ENCODE measurements at places on chromosomes 1 and 21. TPM values are rescaled to one million over a fixed set of nuclear protein-coding genes. Genes with fewer than 3 reads are reported as not detected.

DNA sequence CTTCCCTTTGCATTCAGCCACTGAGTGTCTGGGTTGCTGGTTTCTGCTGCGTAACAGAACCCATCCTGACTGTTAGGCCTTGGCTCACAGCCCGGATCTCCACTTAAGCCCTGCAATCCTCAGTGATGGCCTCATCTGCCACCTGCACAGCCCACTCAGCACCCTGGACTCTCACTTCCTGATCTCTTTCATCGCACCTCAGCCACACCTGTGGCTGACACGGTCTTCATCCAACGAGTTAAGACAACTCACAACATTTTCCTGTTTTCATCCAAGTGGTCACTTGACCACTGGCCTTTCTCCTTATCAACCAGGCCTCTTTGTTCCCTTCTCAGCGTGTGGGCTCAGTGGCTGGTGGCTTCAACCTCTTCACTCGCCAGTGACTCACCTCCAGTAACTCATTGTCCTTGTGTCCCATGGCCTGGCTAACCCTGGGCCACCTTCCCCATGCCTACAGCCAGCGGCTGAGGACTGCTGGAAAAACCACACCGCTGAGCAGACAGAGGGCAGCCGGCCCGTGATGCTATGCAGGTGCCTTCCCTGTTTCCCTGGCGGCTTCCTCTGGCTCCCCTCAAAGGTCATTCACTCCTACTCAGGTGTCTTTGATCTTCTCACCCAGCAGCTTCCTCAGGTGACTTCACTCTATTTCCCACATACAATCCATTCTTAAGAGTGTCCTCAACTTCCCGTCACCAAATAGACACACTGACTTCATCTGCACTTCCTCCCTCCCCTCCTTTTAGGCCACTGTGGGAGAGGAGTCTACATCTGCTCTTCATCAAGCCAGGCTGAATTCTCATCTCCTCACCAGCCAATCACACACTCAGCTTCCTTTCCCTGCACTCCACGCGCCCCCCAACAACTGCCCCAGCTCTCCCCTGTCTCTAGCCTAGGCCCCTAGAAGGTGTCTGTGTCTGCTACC is 19.9 kb upstream of the EDN2 start:
- DNase-seq: peak; percentile 97

DNA sequence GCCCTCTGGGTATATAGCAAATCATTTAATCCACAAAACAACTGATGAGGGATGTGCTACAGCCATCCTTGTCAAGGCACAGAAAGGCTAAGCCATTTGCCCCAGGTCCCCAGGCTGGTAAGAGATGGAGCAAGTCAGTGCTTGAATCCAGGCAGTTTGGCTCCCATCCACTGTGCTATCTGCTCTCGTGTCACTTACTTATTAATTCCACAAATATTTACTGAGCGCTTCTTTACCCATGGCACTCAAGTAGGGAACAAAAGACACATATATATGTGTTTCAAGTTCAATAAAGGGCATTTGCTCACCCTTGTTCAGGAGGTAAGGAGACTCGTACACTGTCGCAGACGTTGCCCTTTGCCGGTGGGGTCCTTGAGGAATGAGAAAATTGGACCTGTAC is 38.6 kb upstream of the MPZL1 start:
- no peak for DNase-seq

GRCh38 chr1:107413546-107413945 is 272.7 kb downstream of the NTNG1 start:
- no peak for DNase-seq

GRCh38 chr1:77978969-77979876 is at the start of gene FUBP1:
TSS of gene FUBP1 (minus strand) at chr1:77979072. CDS start at chr1:77979004, 68 bp downstream.
- peak; percentile 98 for DNase-seq

DNA sequence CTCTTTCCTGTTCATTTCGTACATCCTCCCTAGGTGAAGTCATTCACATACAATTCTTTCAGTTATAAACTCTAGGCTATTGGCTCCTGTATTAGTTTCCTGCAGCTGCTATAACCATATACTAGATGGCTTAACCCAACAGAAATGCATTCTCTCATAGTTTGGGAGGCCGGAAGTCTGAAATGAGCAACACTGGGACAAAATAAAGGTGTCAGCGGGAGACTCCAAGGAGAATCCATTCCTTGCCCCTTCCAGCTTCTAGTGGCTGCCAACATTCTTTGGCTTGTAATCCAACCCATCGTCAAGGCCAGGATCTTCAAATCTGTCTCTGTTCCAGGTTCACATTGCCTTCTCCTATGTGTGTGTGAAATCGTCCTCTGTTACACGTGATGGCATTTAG is 71.3 kb downstream of the TOR3A start:
- no peak for DNase-seq

- no peak for DNase-seq
Measured at GRCh38 chr1:108502138-108502537, 52.0 kb downstream of the NBPF6 start.

- DNase-seq: no peak
Measured at GRCh38 chr1:40389871-40390560, 16.5 kb downstream of the SMAP2 start.

DNA sequence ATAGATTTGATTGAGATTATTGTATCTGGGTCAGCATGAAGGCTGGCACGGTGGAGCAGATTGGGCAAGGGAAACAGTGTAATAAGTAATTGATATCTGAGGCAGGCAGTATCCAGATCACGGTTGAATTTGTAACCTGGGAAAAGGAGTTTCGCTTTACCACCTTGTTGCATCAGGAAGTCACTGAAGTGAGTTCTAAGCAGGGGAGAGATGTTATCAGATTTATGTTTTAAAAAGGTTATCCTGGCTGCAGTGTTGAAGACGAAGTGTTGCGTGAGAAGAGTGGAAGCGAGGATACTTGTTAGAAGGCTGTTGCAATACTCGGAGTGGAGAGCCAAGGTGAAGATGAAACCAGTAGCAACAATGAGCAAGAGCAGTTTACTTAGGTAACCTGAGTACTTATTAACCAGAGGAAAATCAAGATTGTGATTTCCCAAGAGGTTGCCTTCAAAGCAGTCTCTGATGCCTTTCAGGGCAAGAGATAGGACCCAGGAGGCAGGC is 77.8 kb downstream of the LHX9 start:
- no peak for DNase-seq

- peak; percentile 85 for DNase-seq
Measured at GRCh38 chr1:10398734-10399443, at the start of gene PGD. TSS of gene PGD (plus strand) at chr1:10399064. CDS start at chr1:10399118, 54 bp downstream.

GRCh38 chr1:183284086-183284485 is 98.0 kb downstream of the LAMC2 start:
- DNase-seq: no peak

DNA sequence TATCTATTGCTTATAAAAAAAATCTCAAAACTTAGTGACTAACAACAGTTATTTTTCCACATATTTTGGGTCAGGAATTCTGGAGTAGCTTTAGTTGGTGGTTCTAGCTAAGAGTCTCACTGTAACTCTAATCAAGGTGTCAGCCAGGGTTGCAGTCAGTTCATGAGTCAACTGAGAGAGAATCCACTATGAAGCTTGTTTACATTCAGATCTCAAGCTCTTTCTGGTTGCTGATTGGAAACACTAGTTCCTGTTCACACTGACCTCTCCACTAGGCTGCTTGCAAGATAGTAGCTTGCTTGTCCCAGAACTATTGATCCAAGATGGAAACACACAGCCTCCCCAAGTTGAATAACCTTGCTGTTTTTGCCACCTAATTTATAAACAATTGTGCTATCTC is 1192.1 kb upstream of the B3GALT2 start:
- DNase-seq: no peak

DNA sequence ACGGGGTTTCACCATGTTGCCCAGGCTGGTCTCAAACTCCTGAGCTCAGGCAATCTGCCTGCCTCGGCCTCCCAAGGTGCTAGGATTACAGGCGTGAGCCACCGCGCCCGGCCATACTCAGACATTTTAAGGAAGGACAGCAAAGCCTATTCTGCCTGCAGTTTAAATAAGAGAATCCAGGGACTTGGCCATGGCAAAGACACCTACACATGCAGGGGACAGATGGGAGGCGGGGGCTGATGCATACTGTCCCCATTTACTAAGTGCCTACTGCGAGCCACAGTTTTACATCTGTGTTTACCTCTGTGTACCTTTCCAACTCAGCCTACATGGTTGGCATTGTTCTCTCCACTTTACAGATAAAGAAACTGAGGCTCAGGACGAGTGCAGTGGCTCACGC is 25.4 kb downstream of the LDLRAD2 start:
- no peak for DNase-seq

DNA sequence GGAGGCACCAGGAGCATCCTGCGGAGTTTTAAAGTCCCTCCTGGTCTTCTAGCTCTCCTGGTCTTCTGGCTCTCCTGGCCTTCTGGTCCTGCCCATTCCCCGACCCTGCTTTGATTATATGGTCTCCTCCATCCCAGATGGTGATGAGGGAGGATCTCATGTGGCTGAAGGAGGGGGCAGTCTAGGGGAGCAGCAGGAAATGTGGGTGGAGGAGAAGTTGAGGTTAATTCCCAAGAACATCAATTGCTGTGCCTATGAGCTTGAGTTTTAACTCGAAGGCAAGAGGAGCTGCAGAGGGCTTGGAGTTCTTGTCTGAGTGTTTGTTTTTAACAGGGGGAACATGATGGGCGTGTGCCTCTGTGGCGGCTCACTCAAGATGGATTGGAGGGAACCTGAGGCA is 408.8 kb downstream of the MATN1 start:
- no peak for DNase-seq

GRCh38 chr1:12177999-12178441 is 11.2 kb downstream of the TNFRSF1B start:
- peak; percentile 15 for DNase-seq

- no peak for DNase-seq
Measured at GRCh38 chr1:19115082-19115808, 94.8 kb downstream of the UBR4 start.

GRCh38 chr1:109214695-109215623 is 1.2 kb downstream of the SARS1 start:
- DNase-seq: peak; percentile 40

- no peak for DNase-seq
Measured at GRCh38 chr1:229310833-229311232, 32.0 kb downstream of the CCSAP start.

DNA sequence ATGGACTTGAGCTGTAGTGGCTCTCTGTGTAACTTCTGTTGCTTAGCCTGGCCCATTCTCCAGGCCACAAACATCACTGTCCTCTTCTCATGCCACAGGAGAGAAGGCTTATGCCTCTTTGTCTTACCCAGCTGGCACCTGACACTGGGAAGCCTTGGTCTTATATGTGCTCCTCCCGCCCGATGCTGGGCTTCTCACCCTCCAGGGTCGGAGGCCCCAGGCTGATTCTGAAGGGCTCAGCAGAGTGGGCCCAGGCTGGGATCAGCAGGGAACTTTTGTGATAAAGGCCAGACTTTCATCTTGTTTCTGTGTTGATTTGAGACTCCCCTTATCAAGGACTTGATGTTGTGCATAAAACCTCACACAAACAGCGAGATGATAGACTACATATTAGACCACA is 29.8 kb downstream of the TRPM2 start:
- DNase-seq: no peak

- DNase-seq: peak; percentile 91
Measured at GRCh38 chr1:85313888-85314696, 37.7 kb upstream of the BCL10 start.

- no peak for DNase-seq
Measured at GRCh38 chr1:162028726-162029125, 5.1 kb upstream of the OLFML2B start.

GRCh38 chr21:35770101-35770945 is 290.0 kb downstream of the SETD4 start:
- no peak for DNase-seq

DNA sequence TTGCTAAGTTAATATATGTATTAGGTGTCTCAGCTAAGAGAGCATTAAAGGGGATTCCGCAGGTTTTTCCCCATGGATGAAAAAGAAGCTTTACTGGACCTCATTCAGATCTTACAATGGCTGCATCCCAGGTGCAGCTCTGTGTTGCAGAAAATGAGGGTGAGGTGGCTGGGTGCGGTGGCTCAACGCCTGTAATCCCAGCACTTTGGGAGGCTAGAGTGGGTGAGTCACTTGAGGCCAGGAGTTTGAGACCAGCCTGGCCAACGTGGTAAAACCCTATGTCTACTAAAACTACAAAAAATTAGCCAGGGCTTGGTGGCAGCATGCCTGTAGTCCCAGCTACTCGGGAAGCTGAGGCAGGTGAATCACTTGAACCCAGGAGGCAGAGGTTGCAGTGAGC is 58.5 kb upstream of the MORC3 start:
- DNase-seq: no peak

The DDOST gene
- total RNA-seq: 239 TPM

The MATN1 gene
- 0.07 TPM for total RNA-seq

The KPRP gene
- 0.78 TPM for total RNA-seq

The CLCNKA gene
- total RNA-seq: not detected

The ADAMTSL4 gene
- 0.65 TPM for total RNA-seq
